T-helper 2 cell treated with Interferon-gamma antibody and Interleukin-4, amounts not matched to agents 5 μg/mL and 100 μg/mL, for 36 hours (primary cell): ENCODE measurements at places on chromosomes 1 and 21.

DNA sequence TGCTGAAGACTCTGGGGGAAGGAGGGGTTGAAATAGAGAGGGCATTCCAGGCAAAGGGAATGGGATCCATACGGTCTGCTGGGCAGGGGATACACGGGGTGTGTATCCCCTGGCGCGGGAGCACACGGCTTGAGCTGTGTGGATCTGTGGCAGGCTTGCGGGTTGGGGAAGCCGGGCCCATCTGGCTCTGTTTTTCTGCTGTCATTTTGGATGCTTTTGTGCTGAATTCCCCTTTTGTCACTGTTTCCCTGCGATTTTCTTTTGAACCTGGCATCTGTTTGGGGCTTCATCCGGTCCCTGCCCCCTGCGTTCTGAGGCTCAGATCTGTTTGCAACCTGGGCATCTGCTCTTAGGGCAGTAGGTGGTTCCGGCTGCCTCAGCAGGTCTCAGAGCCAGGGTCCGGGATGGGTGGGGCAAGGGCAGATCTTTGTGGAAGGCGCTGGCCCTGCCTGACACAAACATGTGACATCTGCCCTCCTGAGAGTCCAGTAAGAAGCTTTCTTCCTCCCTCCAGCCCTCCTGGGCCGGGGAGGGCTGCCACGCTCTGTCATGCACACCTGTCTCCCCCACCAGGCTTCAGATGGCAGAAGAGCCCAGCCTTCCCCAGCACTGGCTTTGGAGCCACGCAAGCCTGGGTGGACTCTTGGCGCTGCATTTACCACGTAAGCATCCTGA is 84.0 kb downstream of the IGSF21 start:
- no peak overlapping the region for H3K27ac ChIP-seq
- peaks cover 8% of the 10 kb centered on the region for H3K27me3 ChIP-seq
- no peaks in the 10 kb centered on the region for H3K36me3 ChIP-seq

DNA sequence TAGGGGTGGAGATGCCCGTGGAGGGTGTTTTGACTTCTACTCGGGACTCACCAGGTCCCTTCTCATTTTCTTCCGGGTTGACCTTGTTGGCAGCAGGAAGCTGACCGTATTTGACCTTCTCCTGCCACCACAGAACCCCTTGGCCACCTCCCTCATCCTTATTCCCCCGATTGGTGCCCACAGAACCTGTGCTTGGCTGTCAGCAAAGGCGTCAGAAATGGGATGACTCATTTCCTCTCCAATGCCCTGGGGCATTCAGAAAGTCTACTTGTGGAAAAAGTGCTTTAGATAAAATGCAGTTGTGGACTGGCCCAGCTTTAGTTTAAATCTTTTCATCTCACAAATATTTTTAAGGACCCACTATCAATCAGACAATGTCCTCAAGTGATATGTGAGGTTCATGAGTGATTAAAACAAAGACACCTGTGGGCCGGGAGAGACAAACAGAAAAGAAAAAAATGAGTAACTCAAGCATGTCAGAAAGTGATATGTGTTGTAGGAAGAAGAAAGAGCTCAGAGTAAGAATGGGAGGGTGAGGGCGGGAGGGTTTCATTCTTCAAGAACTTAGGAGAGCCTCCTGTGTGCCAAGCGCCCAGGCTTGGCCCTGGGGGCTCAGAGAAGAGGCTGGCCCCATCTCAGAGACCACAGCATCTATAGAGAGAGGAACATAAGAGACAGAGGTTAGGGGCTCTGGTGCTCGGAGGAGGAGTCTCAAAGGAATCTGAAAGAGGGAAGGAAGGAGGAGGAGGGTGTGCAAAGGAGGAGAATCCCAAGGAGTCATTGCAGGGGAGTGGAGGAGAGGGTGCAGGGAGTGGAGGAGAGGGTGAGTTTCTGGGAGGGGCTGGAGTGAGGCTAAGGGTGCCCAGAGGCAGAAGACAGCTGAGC is 221.6 kb upstream of the VAMP3 start:
- H3K27me3 ChIP-seq, result peaks cover 2% of the 10 kb centered on the region
- peak overlapping the region; percentile 86 for H3K27ac ChIP-seq
- peak overlapping the region; percentile 55 for H3K4me3 ChIP-seq
- peaks cover 11% of the 10 kb centered on the region for H3K4me1 ChIP-seq
- DNase-seq, result peak; percentile 80
- H3K36me3 ChIP-seq, result no peaks in the 10 kb centered on the region

DNA sequence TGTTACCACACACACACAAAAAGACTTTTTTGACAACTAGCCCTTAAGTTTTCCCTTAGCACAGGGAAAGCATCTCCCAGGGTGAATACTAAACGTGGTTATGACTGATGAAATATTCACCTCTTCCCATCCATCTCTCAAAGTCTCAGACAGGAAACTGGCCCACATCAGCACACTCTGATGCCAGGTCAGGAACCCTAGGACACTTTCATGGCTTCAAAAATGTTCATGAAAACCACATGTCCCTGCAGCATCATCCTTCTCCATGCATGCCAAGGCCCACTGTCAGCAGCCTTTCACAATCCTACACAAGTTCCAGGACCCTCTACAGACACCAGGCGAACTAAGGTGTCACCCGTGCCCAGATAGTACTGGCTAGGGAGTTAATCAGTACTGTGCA is 68.7 kb downstream of the DNTTIP2 start:
- H3K27me3 ChIP-seq, result peaks cover 10% of the 10 kb centered on the region
- peaks cover 13% of the 10 kb centered on the region for H3K4me1 ChIP-seq
- no peak overlapping the region for H3K27ac ChIP-seq
- DNase-seq, result no peak
- no peak overlapping the region for H3K4me3 ChIP-seq
- H3K36me3 ChIP-seq, result peaks cover 6% of the 10 kb centered on the region

DNA sequence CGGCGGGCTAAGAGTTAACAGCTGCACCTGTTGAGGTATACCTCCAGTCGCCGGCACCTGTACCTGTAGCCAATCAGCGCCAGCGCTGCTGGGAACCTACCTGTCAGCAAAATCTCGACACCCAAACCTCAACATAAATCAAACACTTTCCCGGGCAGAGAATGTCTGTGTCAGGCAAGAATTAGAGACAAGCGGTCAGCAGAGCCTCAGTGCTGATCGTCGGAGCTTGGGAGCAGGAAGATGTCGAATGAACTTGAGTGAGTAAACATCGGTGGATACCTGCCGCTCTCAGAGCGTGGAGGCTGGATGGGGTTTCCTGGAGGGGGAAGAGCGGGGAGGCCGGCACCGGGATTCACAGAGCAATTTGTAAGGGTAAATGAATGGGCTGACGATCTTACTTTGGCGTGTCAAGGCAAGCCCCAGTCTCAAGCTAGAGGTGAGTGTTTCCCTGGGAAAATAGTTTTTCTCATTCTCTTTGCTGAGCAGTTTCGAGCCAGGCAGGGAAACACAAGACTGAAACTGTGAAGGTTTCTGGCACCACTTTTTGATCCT is at the start of gene GRHL3:
Gene GRHL3 (plus strand): TSS at position 46 of the 552 bp plus-strand sequence. CDS start 195 bp downstream, at position 241.
- H3K27ac ChIP-seq, result no peak within 1 kb of the TSS
- H3K4me3 ChIP-seq, result peak within 1 kb of the TSS; percentile 41
- no peaks in the 10 kb centered on the region for H3K36me3 ChIP-seq
- DNase-seq, result no peak
- H3K4me1 ChIP-seq, result peaks cover 41% of the 10 kb centered on the region

GRCh38 chr1:47742890-47743760 is 254.1 kb downstream of the TRABD2B start:
- H3K4me3 ChIP-seq, result no peak overlapping the region
- peaks cover 10% of the 10 kb centered on the region for H3K27me3 ChIP-seq
- no peak overlapping the region for H3K27ac ChIP-seq
